ENCODE measurements at places on chromosomes 16 and 17. TPM values are rescaled to one million over a fixed set of nuclear protein-coding genes. Genes with fewer than 3 reads are reported as not detected.

DNA sequence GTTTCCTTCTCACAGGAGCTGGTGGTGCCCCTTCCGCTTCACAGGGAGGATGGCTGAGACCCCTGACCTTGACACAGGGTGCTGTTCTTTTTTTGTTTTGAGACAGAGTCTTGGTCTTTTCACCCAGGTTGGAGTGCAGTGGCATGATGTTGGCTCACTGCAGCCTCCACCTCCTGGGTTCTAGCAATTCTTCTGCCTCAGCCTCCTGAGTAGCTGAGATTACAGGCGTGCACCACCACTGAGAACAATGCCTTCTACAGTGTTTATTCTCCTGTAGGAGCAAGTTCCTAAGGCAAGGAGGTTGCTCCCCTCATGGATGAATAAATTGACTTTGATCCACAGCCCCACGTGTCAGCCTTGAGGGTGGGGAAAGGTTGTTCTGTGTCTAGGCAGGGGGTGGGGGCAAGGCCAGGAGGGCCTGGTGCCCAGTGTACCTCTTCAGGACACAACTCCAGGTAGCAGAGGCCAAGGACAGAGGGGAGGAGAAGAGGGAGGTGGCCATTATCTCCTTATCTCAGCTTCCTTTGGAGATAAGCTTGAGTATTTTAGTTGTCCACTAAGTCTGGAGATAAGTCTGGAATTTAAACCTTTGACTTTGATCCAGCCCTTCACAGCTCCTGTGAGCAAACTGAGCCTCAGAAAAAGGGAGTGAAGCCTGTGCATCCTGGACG lies 159.4 kb downstream of the SEC14L1 start:
- DNase-seq = no peak

DNA sequence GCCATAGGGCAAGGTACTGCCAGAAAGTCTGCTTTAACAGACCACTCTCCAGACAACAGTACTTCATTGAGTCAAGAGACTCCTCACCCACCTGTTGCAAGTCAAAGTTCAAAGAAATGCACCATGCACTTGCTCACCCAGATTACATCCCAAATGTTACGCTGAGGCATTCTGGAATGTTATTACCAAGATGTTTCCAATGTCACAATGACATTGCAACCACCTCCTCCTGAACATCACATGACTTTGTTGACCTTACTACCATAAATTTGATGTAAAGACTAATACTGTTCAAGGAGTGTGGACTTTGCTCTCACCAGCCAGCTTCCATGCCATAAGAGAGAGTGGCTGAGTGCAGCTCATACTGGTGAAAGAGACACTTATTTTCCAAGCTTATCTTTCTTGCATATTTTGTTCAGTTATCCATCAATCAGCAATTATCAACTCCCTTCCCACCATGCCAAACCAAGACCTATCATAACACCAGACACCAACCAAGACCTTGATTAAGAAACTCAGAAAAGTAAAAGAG lies 58.5 kb upstream of the BCAR1 start:
- DNase-seq = no peak

Gene HBZ
- polyA plus RNA-seq = 2.4 TPM

Gene SLC39A11
- 23.6 TPM for polyA plus RNA-seq

Gene KPNB1
- polyA plus RNA-seq = 241 TPM
